ENCODE measurements at places on chromosomes 1 and 21.

DNA sequence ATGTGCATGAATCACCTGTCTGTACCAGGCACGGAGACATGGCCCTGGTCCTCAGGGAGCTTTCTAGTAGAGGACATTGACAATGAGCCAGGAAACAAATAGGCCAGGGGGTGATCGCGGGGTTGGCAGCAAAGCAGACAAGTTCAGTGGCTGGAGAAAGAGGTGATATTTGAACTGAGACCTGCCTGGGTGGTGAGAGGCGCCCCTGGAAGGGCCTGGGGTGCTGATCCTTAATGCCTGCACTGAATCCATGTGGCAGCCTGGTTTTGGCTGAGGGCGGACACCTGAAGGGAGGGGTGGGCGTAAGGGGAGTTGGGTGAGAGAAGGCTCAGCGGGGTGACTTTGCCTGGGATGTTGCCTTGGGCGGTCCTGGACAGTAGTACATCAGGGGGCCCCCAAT is 35.9 kb downstream of the URB2 start:
- no peak for DNase-seq

- peak; percentile 35 for DNase-seq
Measured at GRCh38 chr1:101191049-101191448, 45.8 kb upstream of the S1PR1 start.

DNA sequence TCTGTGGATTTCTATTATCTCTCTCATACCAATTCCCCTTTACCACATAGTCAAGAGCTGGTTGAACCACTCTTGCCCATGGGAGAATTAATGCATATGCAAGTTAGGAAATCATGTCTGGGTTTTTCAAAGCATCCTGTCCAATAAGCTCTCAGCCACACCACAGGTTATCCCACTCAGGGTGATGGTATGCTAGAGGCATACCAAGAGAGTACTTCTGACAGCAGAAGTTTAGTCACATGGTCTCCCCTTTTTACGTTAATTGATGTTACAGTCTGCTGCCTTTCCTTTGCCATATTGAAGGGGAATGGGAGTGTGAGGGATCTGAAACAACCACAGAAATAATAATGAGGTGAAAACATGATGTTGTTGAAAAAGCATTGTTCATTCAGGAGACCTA is 135.8 kb upstream of the PBX1 start:
- DNase-seq, result no peak

GRCh38 chr21:19256934-19257660 is 853.5 kb upstream of the TMPRSS15 start:
- no peak for DNase-seq

DNA sequence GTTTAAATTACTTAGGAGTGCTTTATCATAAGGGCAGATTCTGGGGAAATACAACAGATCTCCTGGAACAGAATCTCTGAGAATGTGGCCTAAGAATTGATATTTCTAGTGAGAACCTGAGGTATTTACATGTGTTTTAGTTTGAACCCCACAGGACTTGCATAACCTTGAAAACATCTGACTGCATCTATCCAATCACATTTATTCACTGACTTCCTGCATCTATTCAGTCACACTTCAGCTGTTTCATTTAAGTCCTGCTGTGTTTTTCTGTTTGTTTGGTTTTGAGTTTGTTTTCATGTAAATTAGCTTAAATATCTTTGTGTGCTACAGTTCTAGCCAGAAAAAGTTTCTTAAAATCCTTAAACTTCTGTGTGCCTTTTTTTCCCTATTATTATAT is 1260.7 kb downstream of the PLA2G4A start:
- DNase-seq, result no peak

GRCh38 chr1:16249596-16250241 is 12.7 kb upstream of the CPLANE2 start:
- DNase-seq, result peak; percentile 50

- DNase-seq, result no peak
Measured at GRCh38 chr1:79920960-79921669, 914.6 kb upstream of the ADGRL4 start.

- no peak for DNase-seq
Measured at GRCh38 chr1:81838600-81839218, 38.0 kb downstream of the ADGRL2 start.

DNA sequence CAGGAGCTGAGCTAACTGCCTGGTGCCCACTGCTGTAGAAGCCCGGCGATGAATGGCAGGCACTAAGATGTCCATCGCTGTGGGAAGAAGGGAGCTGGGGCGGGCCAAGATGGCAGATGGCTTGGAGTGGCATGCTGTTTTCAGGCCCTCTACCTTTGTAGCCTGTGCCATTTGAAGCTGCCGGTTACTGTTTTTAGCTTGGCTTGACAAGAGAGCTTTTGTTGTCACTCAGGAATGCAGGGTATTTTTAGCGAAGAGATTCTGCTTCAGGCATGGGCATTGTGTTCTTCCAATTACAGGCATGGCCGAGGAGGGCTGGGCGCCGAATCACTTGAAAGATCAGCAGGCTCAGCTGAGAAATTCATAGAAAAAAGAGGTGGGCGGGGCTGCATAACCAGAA is 348.7 kb downstream of the RPS6KC1 start:
- DNase-seq, result no peak

DNA sequence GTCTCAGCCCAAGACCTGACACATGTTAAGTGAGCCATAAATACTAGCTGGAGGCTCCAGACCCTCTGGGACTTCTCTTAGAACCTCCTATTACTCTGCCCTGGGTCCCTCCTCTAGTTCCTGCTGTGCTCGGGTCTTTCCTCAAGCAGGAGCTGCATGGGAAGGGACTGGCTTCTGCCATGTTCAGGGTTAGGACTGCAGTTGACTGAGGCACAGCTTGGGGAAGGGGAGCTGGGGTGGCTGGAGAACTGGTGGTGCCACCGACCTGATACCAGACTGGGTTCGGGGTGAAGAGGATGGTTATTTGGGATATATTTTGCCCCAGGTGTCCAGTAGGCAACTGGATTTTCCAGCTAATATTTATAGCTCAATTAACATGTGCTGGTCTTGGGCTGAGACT is 15.7 kb downstream of the HYI start:
- DNase-seq, result no peak

- DNase-seq, result peak; percentile 60
Measured at GRCh38 chr1:45608175-45609156, 15.4 kb downstream of the CCDC17 start.

DNA sequence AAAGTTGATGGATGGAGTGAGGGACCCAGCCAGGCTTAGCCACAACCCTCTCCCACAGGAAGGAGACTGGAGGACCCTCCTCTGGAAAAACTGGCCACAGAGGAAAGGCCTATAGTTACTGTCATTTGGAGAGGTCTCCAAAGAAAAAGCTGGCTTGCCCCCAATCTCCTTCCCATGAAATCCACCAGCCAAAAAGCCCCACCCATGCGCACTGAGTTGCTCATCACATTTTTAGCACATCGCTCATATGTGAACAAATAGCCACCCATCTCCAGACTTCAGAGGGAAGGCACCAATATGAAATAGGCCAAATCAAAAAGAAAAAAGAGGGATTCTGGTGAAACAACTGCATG is 36.9 kb upstream of the QSOX1 start:
- DNase-seq, result no peak

- no peak for DNase-seq
Measured at GRCh38 chr1:64975740-64976139, 9.4 kb upstream of the JAK1 start.

- DNase-seq, result no peak
Measured at GRCh38 chr1:109142260-109142659, 28.3 kb downstream of the ELAPOR1 start.

- no peak for DNase-seq
Measured at GRCh38 chr1:51736702-51737101, 119.8 kb downstream of the OSBPL9 start.

GRCh38 chr1:172402878-172403569 is 17.5 kb upstream of the C1orf105 start:
- no peak for DNase-seq

DNA sequence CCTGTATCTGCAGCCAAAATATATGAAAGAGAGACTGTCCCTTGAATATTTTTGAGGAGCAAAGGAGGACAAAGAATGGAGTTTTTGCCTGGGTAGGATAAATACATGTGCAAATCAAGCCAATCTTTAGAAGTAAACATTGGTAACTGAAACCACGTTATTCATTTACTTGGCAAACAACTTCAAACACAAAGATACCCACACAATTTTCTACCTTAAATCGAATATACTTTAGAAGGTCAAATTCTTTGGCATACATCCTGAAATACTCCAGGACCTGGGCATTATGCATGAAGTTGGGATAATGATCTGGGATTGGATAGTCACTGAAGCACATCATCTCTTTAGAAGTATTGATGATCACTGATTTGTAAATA is 9.6 kb downstream of the FMO5 start:
- no peak for DNase-seq

- peak; percentile 25 for DNase-seq
Measured at GRCh38 chr1:183238071-183238470, 52.0 kb downstream of the LAMC2 start.

DNA sequence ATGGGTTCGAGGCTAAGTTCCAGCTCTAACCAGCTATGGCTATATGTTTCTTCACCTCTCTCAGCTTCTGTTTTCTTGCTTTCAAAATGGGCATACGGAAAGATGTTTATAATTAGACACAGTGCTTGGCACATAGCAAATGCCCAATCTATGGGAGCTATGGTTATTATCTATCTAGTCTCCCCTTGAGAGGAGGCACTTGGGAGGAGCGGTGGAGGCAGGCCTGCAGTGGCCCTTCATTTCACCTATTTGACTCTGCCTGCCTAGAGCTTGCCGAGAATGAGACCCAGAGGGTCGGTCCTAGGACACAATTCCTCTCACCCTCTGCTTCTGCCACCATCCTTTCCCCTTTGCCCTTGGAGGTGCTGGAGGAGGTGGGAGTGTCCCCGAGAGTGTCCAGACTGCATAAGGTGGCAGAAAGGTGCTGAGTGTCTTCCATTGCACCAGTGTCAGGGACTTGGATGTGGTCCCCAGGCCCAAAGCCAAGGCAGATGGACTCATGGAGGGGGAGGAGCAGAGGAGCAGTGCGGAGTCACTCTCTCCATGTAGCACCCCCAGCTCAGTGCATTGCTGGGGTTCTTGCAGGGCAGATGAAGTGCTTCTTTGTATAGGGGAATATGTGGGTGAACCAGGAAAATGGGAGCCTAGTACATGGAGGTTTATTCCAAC is 9.0 kb downstream of the LGR6 start:
- DNase-seq, result no peak

DNA sequence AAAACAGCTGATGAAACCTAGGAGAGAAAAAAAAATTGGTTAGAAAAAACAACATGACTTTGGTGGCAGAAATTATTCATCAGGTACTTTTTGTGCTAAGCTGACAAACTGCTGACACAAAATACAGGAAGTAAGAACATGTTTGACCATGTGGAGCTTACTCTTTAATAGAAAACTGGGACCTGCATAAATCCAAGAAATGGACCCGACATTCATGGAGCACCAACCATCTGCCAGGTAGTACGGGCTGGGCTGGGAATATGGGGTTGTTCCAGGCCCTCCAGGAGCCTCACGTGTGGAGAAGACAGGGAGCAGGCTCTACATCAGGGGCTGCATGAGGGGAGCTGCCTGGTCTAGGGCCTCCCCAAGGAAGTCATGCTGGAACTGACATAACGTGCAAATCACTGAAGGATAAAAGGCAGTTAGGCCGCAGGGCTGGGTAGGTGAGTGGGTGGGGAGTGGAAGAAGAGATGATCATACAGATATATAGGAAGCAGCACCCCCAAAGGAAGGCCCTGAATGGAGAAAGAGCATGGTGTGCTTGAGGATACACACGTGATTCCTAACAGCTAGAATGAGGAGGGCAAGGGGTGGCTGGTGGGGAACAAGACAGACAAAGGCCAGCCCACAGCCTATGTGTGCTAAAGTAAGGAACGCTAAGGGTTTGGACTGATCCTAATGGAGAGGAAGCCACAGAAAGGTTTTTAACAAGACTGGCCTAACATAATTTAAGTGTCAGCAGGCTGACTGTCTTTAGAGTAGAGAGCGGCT is 26.1 kb downstream of the CD58 start:
- peak; percentile 36 for DNase-seq

DNA sequence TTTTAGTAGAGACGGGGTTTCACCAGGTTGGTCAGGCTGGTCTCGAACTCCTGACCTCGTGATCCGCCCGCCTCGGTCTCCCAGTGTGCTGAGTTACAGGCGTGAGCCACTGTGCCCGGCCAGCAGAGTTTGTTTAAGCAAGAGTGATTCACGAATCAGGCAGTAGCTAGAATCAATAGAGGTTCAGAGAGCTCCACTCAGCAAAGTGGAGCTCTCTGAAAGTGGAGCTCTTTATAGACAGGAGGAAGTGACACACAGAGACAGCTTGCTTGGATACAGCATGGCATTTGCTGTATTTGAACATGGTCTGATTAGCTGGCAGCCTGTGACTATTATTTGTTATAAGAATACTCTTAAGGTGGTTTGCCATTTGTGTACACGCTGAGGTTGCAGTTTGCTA is 27.1 kb upstream of the CD34 start:
- DNase-seq, result no peak

GRCh38 chr1:89910780-89911179 is 84.1 kb upstream of the ZNF326 start:
- no peak for DNase-seq

DNA sequence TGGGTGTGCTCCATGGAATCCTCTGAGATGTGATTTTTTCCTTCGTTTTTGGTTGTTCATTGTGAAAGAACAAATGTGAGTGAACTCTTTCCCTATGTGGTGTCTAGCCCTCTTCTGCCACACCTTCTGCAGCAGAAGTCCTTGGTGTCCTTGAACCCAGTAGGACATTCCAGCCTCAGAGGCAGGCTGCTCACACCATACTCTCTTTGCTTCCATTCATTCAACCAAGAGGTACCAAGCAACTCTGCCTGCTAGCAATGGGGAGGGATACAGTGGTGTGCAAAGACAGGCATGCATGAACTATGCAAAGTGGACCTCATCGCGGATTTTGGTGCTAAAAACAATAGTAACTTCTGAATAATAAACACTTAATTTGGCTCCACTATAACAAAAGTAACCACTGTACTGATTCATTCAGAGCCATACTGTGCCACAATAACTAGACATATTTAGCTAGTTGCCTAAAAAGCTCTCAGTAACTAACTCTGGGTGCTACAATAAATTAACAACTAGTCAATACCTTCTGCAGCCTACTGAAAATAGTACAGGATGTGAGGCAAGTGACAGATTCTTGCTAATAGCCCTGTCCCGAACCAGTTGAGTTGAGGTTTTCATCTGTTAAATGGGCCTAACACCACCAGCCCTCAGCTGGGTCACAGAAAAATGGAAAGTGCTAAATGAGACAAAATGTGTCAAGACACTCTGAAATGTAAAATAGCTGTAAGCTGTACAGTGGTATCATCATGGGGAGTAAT is 155.4 kb downstream of the SLC45A1 start:
- no peak for DNase-seq

DNA sequence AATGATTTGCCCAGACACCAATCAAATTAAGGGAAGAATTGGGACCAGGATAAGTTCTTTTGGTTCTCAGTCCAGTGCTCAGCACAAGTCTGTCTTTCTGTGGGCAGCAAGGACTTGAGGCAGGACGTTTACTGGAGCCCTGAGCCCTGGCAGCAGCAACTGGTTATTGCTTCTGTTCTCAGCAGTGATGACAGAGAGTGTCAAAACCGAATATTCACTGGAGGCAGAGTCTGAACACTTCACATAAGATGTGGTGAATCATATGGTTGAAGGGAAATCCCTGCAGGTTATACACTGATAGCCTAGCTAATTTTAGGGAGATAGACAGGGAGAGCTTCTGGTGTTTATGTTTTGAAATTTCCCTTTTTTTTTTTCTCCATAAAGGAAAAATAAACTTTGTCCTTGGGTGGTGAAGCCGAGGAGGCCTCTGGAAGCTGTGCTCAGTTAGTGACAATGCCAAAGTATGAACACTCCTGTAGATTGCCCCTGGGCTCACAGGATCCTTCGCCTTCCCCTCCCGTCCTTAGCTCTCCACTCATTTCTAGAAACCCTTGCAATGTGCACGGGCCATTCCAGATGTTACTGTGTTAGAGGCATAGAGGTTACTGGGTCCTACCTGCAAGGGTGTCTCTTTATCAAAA is 26.3 kb upstream of the TSPAN2 start:
- no peak for DNase-seq

Data from inflammatory macrophage treated with lipopolysaccharide for 4 hours (primary cell).